ENCODE measurements at places on chromosomes 16 and 17.

GRCh38 chr16:88481851-88482250 is 28.8 kb downstream of the ZFPM1 start:
- DNase-seq: no peak

- DNase-seq: no peak
These were observed 22.6 kb upstream of the CBFA2T3 start for GRCh38 chr16:88999457-89000206.

DNA sequence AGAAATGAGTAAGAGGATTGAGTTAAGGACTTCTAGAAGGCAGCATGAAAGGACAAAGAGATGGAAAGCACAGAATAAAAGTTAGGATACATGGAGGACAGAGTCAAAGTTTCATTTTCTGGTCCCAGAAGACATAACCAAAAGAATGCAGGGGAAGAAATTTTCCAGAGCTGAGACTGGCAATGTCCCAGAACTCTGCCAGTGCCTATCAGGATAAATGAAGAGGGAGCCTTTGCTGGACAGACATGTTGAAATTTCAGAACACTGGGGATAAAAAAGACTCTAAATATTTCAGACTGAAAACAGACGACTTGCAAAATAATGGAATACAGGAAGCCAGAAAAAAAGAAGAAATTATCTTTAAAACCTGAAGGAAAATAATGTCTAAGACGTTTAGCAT is 55.7 kb downstream of the NT5M start:
- no peak for DNase-seq

DNA sequence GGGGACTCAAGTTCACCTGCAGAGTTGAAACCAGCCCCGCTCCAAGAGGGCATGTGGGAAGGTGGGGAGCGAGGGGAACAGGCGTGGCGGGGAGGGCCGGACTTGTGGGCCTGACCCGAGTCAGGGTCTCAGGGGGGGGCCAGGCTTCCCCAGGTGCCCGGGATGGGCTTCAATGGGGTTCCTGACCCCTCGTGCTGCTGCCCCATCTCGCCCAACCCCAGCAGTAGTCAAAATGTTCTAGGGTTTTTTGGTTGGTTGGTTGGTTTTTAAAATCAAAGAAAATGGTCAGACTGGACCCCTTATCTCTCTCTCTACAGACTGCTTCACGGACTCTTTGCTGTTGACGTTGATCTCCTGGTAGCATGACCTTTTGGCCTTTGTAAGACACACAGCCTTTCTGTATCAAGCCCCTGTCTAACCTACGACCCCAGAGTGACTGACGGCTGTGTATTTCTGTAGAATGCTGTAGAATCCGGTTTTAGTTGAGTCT is 69.5 kb downstream of the AMFR start:
- DNase-seq: no peak

GRCh38 chr16:56530872-56531271 is 11.0 kb upstream of the BBS2 start:
- DNase-seq: no peak

Data from NCI-H1694 (cell line).